NCI-H1694 treated with DMSO at 0.1 percent for 48 hours (cell line): ENCODE measurements at places on chromosomes 6 and 20.
A peak's percentile ranks its signal among the peaks of the same experiment; 100 is the strongest.

- no peak for DNase-seq
Measured at GRCh38 chr20:36125097-36125496, 29.4 kb upstream of the EPB41L1 start.

GRCh38 chr6:109894181-109894580 lies 83.9 kb upstream of the GPR6 start:
- no peak for DNase-seq

DNA sequence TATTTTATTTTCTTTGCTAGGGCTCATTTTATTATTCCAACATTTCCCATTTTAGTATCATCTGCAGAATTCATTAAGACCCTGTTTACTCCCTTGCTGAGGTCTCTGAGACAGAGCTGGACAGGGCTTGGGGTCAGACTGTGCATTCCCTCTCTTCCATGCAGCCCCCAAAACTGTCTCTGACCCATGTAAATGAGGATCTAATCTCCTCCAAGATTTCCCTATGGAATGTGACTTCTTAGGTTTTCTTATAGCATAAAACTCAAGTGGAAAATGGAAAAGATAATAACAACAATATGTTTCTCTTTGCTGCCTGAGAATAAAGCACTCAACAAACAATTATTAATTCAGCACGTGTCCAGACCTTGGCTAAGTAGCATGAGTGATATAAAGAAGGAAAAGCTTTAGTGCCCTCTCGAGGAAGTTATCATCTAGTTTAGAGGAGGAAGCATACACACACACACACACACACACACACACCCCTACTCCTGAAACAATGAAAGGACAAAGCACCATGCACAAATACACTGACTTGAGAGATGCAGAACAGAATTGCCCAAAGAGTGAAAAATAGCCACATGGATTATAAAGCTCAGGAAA lies 815.5 kb downstream of the BCKDHB start:
- no peak for DNase-seq

DNA sequence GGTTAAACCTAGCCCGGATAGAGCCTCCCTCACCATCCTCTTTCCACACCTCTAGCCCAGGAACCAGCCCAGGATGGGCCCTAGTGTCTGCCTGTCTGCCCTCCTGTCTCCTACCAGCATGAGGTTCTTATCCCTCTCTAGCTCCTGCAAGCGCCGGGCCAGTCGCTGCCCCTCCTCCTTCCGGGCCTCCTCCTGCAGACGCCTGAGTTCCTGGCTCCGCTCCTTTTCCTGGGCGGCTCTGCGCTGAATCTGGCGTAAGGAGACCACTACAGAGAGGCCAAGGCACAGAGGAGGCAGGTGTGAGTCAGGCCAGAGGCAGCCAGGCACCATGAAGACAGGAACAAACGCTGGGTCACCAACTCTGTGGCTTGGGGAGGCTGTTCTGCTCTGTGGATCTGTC lies 4.3 kb upstream of the PSORS1C2 start:
- no peak for DNase-seq

DNA sequence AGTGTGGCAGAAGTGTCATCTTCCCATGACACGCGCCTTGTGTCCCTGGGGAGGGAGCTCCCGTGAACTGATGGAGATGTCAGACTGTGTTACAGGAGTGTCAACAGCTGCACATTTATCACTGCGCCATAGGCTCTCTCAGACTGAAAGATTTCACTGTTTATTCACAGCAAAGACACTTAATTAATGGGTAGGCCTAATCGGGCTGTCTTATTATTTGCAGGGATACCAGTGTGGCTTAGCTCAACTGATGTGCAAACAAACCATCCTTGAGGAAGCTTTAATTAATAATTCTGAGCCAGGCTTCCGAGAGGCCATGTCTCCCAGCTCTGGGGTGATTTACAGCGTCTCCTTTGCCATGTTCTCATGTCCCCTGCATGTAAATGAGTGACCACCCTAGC lies 771.0 kb downstream of the QKI start:
- no peak for DNase-seq

- no peak for DNase-seq
Measured at GRCh38 chr20:21388566-21388965, 8.8 kb downstream of the NKX2-4 start.

GRCh38 chr6:41957117-41957516 lies 15.5 kb upstream of the CCND3 start:
- no peak for DNase-seq

- DNase-seq: no peak
Measured at GRCh38 chr6:32882879-32883250, 28.9 kb downstream of the PSMB9 start.

GRCh38 chr6:27237089-27237803 lies 10.3 kb upstream of the PRSS16 start:
- peak; percentile 18 for DNase-seq

DNA sequence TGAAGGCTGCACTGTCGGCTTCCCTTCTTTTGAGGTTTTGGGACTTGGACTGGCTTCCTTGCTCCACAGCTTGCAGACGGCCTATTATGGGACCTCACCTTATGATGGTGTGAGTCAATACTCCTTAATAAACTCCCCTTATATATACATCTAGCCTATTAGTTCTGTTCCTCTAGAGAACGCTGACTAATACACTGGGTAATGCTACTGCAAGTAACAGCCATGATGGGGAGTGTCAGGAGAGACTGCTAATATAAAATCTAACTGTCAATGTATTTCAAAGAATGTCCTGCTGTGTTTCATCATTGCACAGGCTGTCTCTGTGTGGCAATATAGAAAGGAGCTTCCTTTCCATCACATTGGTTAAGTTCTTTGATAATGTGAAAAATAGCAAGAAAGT lies 57.7 kb upstream of the UST start:
- DNase-seq: no peak
